ENCODE measurements at places on chromosomes 2 and 18.

DNA sequence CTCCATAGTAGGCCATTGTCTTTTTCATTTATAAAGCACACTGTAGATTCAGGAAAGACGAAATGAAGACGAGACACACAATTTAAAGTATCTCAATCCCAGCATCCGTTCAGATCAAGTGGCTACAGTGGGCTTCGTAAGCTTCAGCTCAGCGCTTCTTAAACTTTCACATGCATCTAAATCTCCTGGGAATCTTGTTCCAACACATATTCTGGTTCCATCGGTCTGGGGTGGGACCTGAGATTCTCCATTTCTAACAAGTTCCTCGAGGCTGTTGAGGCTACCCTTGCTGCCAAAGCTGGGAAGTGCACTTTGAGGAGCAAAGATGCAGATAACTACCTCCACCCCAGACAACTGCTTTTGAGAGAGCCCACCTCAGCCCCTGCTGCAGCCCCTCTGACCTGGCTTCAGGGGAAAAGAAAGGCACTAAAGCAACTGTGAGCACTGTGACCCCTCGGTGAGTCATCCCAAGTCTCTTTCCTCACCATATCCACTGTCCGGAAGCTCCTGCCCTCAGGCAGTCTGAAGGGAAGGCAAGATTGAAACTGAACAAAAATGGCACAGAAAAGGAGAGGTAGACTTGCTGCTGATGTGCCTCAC, 201.1 kb upstream of the FBXO11 start:
- DNase-seq: no peak

DNA sequence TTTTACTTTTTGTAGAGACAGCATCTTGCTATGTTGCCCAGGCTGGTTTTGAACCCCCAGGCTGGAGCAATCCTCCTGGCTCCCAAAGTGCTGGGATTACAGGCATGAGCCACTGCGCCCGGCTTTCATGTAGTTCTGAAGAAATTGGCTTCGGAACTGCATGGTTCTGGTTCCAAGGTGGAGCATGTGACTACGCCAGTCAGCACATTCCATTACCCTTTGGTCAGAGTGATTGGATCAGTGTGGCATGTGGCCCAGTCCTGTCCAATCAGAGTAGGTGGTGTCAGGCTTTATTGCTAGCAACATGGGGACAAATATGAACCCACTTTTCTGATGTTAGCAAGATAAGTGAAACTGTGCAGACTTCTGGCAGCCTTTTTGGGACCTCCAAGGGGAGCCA, 16.3 kb upstream of the ATOH8 start:
- no peak for DNase-seq

DNA sequence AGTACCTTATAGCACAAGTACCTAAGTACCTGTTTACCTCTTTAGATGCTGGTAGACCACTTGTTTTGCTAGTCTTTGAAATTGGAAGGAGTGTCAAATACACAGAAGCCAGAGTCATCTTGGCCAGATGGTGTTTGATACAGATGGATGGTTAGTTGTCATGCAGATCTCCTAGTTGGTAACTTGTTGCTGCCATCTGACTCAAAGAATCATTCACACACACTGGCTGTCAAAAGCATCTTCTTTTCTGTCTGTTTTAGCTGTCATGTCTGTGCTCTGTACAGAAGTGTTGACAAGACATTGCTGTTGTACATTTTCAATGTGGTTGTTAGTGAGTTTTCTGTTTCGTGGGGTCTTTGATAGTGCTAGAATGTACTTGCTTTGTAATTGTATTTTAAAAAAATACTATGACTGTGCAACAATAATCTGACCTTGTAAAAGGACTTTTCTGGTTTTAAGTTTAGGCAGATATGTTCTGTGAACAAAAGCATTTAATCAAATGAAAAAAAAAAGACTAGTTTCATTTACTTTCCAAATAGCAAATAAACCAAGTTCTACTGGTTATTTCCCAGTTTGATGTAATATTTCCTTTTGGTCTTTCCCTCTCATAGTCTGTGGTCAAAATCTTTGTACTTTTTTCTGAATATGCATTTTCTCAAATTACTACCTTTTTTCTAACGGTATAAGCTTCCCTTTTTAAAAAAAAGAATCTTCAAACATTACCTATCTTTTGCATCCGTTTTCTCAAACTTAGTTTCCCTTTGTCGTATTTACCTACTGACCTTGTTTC, 39.9 kb downstream of the TANK start:
- DNase-seq: peak; percentile 35

GRCh38 chr2:67130531-67131256, 266.4 kb upstream of the ETAA1 start:
- no peak for DNase-seq

- no peak for DNase-seq
Measured at GRCh38 chr2:199446996-199447576, 10.7 kb downstream of the SATB2 start.

DNA sequence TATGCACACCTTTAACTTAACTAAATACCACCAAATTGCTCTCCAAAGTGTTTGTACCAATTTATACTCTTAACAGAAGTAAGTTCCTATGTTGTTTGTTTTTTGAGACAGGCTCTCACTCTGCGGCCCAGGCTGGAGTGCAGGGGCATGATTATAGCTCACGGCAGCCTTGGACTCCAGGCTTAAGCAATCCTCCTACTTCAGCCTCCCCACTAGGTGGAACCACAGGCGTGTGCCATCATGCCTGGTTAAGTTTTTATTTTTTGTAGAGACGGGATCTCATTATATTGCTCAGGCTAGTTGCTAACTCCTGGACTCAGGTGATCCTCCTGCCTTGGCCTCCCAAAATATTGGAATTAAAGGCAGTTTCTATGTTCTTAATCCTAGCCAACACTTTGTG, 13.1 kb upstream of the NAB1 start:
- DNase-seq: peak; percentile 17

GRCh38 chr18:62828091-62828640, 112.8 kb downstream of the PHLPP1 start:
- no peak for DNase-seq

- no peak for DNase-seq
Measured at GRCh38 chr18:66632756-66633155, 28.9 kb upstream of the CDH19 start.
